ENCODE measurements at places on chromosomes 7 and 10.

DNA sequence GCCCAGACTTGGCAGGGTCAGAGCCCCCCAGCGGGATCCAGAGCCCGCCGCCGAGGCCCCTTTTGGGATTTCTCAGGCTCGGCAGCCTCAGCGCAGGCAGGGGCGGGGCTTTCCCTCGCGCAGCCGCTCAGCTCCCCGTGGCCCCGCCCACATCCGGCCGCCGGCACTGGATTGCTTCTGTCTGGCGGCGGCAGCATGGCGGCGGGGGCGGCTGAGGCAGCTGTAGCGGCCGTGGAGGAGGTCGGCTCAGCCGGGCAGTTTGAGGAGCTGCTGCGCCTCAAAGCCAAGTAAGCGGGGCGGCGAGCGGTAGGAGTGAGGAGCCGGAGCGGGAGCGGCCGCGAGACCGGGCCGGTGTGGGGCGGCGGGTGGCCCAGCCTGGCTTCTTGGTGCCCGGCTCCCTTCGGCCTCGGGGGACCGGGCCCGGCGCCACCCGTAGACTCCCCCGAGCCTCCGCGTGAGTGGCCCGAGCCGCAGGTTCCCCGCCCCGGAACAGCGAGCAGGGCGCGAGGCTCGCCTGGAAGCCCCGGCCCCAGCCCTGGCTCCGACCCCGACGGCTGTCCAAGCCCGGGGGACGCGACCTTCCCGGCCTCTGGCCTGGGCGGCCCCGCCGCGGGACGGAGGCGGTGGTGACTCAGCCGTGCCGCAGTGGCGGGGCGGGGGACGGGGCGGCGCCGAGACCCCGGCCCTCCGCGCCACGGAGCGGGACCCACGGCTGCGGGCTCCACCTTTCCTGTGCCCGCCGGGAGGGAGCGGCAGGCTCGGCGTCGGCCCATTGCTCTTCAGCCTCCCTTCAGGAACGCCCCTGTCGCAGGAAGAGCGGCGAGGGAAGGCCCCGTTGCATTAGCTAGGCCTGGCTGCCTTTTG, at the start of gene GLRX3:
Gene GLRX3, plus strand, starts transcription at position 166 of the 864 bp plus-strand sequence. Its CDS starts 30 bp downstream, at position 196.
- peak; percentile 97 for DNase-seq

- DNase-seq: no peak
These were observed 2.8 kb downstream of the TDRD1 start for GRCh38 chr10:114181971-114182370.

GRCh38 chr7:36884351-36884750, 160.1 kb upstream of the AOAH start:
- DNase-seq: no peak

GRCh38 chr10:98608411-98608810, 161.7 kb upstream of the HPS1 start:
- DNase-seq: no peak

- no peak for DNase-seq
These were observed 122.7 kb upstream of the LRRTM3 start for GRCh38 chr10:66803174-66803573.

DNA sequence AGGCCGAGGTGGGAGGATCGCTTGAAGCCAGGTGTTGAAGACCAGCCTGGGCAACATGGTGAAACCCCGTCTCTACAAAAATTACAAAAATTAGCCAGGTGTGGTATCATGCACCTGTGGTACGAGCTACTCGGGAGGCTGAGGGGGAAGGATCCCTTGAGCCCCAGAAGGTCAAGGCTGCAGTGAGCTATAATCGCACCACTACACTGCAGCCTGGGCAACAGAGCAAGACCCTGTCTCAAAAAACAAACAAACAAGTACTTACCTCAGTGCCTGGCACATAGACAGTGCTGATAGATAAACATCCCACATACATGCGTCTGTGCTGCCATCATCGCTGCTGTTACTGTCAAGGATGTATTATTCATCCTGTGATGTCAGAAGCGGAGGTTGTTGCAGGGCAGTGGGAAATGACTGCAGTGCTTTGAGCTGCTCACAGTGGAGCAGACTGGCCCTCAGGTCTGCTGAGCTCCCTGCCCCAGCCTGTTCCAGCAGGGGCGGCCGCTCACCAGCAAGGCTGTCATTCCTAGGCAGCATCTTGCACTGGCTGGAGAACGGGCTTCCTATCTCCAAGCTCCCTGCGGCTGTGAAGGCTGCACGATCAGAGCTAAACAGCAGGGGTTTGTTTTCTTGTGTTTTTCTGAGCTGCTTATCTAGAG, 18.6 kb downstream of the FOXK1 start:
- no peak for DNase-seq
